NCI-H1048 (cell line): ENCODE measurements at places on chromosomes 3 and 15.

GRCh38 chr3:79414806-79415205 lies 353.0 kb downstream of the ROBO1 start:
- no peak for DNase-seq

DNA sequence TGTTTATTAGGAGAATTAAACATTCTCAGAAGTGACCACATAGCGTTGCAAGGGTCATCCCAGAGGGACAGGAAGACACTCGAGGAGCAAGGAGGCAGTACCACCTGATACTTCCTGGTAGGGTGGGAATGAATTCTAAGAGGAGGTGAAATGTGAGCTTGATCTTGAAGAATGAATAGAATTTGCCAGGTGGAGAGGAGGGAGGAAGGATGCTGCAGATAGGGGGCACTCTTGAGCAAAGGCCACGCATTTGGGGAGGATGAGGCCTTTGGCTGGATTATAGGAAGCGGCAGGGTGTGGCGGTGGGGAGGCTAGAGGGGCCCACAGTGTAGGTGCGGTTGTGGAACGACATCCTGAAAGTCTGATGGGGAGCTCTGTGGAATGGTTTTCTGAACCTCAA lies 33.5 kb downstream of the CHCHD6 start:
- no peak for DNase-seq

GRCh38 chr15:55007561-55007960 lies 189.2 kb downstream of the RSL24D1 start:
- no peak for DNase-seq

- no peak for DNase-seq
Observed at GRCh38 chr3:9782770-9783169, 9.5 kb downstream of the TADA3 start.

DNA sequence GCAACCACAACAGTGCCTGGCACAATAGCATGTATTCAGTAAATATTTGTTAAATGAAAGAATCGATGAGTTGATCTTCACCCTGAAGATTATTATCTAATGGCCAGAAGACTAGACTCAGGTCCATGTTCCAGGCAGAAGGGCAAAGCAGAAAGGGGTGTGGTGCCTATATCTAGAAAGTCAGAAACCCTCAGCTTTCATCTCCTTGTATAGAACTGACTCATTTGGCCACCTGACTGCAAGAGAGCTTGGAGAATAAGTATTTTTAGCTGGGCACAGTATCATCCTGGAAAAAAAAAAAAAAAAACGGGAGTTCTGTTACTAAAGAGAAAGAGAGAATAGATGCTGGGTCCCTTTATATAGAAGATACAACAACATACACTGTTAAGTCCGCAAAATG lies 69.7 kb upstream of the SPRED1 start:
- no peak for DNase-seq
